ENCODE measurements at places on chromosomes 11 and 22. TPM values are rescaled to one million over a fixed set of nuclear protein-coding genes. Genes with fewer than 3 reads are reported as not detected.

Gene NXPE2
- total RNA-seq = not detected

Gene SLC43A3
- 20.9 TPM for total RNA-seq

Gene HTR3A
- 13.8 TPM for total RNA-seq

Gene PISD
- 57.2 TPM for total RNA-seq

Gene PANX2
- total RNA-seq = 0.59 TPM

Gene MPZL2
- not detected for total RNA-seq

Gene PARVG
- 247 TPM for total RNA-seq

Gene AQP11
- 0.49 TPM for total RNA-seq

GRCh38 chr22:46394622-46395021 is 59.1 kb downstream of the TRMU start:
- no peak for DNase-seq
- no peak overlapping the region for H3K4me3 ChIP-seq
- no peaks in the 10 kb centered on the region for H3K27me3 ChIP-seq
- H3K4me1 ChIP-seq = no peaks in the 10 kb centered on the region
- H3K36me3 ChIP-seq = no peaks in the 10 kb centered on the region
- no peak overlapping the region for H3K27ac ChIP-seq

- peaks cover 94% of the 10 kb centered on the region for H3K36me3 ChIP-seq
- H3K4me3 ChIP-seq = no peak overlapping the region
- H3K27ac ChIP-seq = peak overlapping the region; percentile 67
- peaks cover 99% of the 10 kb centered on the region for H3K4me1 ChIP-seq
Observed at GRCh38 chr11:128477278-128477677, 110.1 kb downstream of the ETS1 start.

- no peak overlapping the region for H3K27ac ChIP-seq
- H3K36me3 ChIP-seq = no peaks in the 10 kb centered on the region
- no peaks in the 10 kb centered on the region for H3K4me1 ChIP-seq
- H3K27me3 ChIP-seq = no peaks in the 10 kb centered on the region
- H3K4me3 ChIP-seq = no peak overlapping the region
- DNase-seq = no peak
Observed at GRCh38 chr22:44408829-44409192, 89.2 kb downstream of the RTL6 start.

DNA sequence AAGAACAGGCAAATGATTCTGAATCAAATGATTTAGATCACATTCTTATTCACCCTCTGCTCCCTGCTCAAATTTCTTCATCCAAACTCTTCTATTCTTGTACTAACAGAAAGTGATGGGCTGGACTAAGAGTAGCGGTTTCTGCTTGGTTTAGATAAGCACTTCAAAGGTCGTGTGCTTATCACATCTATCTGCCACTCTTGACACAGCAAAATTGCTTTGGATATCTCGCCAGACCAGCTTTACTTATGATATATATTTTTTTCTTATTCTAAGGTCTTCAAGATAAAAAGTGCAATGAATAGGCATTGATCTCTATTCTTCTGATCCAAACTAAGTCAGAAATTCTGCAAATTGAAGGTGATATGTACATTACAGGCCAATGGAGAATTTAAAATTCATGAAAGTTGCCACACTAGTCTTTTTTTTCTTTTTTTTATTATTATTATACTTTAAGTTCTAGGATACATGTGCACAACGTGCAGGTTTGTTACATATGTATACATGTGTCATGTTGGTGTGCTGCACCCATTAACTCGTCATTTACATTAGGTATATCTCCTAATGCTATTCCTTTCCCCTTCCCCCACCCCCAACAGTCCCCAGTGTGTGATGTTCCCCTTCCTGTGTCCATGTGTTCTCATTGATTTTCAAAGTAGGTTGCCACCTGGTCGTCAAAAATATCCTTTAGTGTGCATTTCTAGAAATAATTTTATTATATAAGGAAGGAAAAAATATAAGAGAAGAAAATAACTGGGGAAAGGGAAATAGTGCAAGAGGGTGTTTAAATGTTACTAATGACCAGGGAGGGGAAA is 1941.0 kb upstream of the RAG2 start:
- H3K36me3 ChIP-seq = no peaks in the 10 kb centered on the region
- H3K4me1 ChIP-seq = no peaks in the 10 kb centered on the region
- no peaks in the 10 kb centered on the region for H3K27me3 ChIP-seq
- no peak for DNase-seq

- H3K4me1 ChIP-seq = peaks cover 11% of the 10 kb centered on the region
- no peak overlapping the region for H3K27ac ChIP-seq
- H3K27me3 ChIP-seq = no peaks in the 10 kb centered on the region
Observed at GRCh38 chr22:40238425-40239344, 61.0 kb downstream of the TNRC6B start.

- H3K4me1 ChIP-seq = no peaks in the 10 kb centered on the region
- no peak for DNase-seq
- no peak overlapping the region for H3K4me3 ChIP-seq
- no peak overlapping the region for H3K27ac ChIP-seq
- H3K27me3 ChIP-seq = no peaks in the 10 kb centered on the region
Observed at GRCh38 chr22:43642319-43643206, 169.5 kb downstream of the EFCAB6 start.

DNA sequence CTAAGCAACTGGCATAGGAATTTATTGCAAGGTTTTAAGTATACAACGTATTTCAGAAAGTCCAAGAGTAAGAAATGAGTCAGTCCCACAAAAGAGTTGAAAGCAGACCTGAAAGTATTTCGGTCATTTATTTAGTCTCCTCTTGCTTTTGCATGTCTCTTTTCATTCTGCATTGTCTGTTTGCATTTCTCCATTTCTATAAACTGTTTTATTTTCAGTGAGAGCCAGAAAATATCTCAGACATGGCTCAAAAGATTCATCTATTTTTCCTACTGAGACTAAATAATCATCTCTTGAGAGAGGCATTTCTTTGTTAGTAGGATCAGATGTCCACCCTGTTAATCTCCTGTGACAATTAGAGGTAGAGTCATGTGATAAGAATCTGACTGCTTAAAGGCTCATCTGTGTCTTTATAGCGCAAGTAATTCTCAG is 219.1 kb upstream of the CCDC179 start:
- no peaks in the 10 kb centered on the region for H3K4me1 ChIP-seq
- H3K27me3 ChIP-seq = no peaks in the 10 kb centered on the region
- H3K27ac ChIP-seq = no peak overlapping the region
- H3K4me3 ChIP-seq = no peak overlapping the region
- DNase-seq = no peak

DNA sequence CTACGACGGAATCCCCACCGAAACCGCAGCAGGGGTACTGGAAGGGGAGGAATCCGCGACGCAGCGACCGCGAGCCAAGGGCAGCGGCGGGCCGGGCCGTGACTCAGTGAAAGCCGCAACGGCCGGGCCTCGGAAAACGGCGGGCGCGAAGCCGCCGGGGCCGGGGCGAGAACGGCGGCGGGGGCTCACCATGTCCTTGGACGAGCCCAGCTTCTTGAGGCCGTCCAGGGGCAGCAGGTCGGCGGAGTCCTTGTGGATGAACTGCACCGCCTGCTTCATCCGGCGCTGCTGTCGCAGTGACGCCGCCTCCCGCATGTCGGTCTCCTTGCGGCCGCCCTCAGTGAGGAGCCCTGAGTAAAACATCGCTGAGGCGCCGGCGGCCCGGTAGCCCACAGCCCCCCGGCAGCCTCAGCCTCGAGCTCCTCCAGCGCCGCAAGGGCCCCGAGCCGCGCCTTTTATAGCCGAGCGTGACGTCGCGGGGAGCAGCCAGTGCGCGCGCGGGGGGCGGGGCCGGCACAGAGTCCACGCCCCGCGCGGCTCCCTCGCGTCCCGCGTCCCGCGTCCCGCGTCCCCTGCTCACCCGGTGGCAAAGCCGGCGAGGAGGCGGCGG is at the start of gene NRIP3:
TSS of gene NRIP3 (minus strand) at position 429 of the 610 bp plus-strand sequence. CDS start at position 363, 66 bp downstream.
- peaks cover 18% of the 10 kb centered on the region for H3K4me1 ChIP-seq
- H3K4me3 ChIP-seq = peak within 1 kb of the TSS; percentile 54
- no peaks in the 10 kb centered on the region for H3K36me3 ChIP-seq
- peaks cover 56% of the 10 kb centered on the region for H3K27me3 ChIP-seq
- H3K27ac ChIP-seq = no peak within 1 kb of the TSS
- peak; percentile 85 for DNase-seq

DNA sequence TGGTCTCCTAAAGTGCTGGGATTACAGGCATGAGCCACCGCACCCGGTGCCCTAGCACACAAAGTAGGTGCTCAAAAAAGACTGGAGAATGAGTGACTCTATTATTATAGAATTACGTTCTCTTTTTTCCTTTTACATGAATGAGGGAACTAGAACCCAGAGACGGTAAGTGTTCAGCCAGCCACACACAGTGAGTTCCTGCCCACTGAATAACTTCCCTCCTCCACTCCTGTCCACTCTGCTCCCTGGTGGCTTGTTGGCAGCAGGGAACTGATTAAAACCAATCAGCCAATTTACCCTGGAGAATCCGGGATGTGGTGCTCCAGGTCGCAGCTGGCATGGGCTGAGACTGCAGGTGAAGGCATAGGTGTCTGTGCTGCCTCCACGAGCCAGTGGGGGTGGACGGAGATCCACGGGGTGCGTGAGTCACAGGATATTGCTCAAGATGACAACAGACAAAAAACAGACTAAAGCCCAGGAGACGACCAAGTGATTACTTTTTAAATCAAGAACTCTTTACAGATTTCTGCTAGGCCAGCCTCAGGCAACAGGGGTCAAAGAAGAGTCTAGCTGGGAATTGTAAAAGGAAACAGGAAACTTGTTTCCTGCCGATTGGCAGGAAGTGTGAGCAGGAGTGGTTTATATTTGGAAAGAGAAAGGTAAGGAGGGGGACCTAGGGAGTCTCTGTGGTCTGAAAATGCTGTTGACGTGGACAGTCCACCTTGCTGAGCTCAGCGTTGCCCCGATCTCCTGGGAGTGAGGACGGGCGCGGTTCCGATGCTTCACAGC is 95.2 kb upstream of the TP53I11 start:
- no peak overlapping the region for H3K27ac ChIP-seq
- H3K27me3 ChIP-seq = no peaks in the 10 kb centered on the region
- no peaks in the 10 kb centered on the region for H3K36me3 ChIP-seq
- DNase-seq = no peak
- no peaks in the 10 kb centered on the region for H3K4me1 ChIP-seq
- no peak overlapping the region for H3K4me3 ChIP-seq

GRCh38 chr11:75303544-75304224 is 47.8 kb downstream of the ARRB1 start:
- H3K27ac ChIP-seq = no peak overlapping the region
- H3K4me3 ChIP-seq = no peak overlapping the region
- no peaks in the 10 kb centered on the region for H3K27me3 ChIP-seq
- DNase-seq = no peak

DNA sequence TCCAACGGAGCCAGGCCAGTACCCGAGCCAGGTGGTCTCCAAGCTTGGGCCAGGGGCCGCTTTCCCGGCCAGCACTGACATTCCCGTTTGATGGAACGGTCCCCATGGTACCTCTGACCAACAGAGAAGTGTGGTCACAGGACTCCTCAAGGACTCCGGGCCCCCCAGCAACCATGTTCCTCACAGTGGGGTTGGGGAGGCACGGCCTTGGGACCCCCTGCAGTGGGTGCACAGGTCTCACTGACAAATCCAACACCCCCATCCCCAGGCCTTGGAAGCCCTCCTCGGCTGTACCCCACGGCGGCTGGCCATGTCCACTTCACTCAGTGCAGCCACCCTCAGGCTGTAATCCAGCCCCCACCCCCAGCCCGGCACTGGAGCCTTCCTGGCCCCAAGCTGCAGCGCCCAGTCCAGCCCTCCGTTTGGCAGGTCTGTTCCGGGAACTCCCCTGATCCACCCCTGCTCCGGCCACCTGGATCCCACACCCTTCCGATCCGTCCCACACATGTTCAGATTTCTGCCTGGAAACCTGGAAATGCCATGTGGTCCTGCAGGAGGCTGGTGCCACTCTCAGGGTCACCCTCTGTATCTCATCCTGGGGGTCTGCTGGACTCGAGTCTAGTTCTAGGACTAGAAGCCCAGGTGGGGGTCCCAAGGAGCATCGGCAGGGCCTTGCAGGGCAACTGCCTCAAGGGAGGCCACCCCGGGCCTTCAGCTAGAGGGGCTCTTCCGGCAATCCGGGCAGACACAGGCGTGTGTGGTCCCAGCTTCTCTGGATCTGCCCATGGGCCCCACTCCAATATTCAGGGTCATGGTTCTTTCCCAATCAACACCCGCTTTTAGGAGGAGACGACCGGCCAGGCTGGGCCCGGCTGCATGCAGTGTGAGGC is 26.6 kb downstream of the TBX1 start:
- no peak for DNase-seq
- peaks cover 3% of the 10 kb centered on the region for H3K36me3 ChIP-seq
- no peak overlapping the region for H3K27ac ChIP-seq
- no peaks in the 10 kb centered on the region for H3K27me3 ChIP-seq
- no peak overlapping the region for H3K4me3 ChIP-seq

- no peaks in the 10 kb centered on the region for H3K36me3 ChIP-seq
- H3K4me3 ChIP-seq = no peak overlapping the region
- H3K27ac ChIP-seq = no peak overlapping the region
- no peaks in the 10 kb centered on the region for H3K27me3 ChIP-seq
Observed at GRCh38 chr11:14232652-14233051, 126.3 kb downstream of the RRAS2 start.

- no peaks in the 10 kb centered on the region for H3K4me1 ChIP-seq
- DNase-seq = no peak
- H3K36me3 ChIP-seq = no peaks in the 10 kb centered on the region
- H3K4me3 ChIP-seq = no peak overlapping the region
Observed at GRCh38 chr11:45383224-45383623, 97.1 kb upstream of the SYT13 start.

DNA sequence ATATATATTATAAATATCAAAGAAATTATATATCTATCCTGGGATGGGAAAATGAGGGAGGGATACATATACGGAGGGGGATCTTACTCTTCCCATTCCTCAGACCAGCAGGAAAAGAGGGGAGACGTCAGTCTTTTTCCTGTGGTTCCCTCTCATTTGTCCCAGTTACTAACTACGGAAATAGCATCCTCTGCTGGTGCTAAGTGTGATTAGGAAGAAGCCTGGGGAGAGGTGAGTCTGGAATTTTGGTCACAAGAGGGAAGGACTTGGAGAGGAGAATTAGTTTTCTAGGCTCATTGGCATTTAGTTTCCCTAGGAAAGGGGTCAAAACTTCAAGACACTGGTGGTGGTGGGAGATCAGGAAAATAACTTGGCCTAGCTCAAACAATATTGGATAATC is 11.6 kb downstream of the MED19 start:
- no peak for DNase-seq
- peaks cover 65% of the 10 kb centered on the region for H3K36me3 ChIP-seq
- no peaks in the 10 kb centered on the region for H3K27me3 ChIP-seq
- no peak overlapping the region for H3K27ac ChIP-seq

- no peak overlapping the region for H3K27ac ChIP-seq
- H3K4me3 ChIP-seq = no peak overlapping the region
- no peak for DNase-seq
- no peaks in the 10 kb centered on the region for H3K27me3 ChIP-seq
Observed at GRCh38 chr11:108405706-108406105, 61.6 kb downstream of the C11orf65 start.

- peak overlapping the region; percentile 66 for H3K27ac ChIP-seq
- peaks cover 91% of the 10 kb centered on the region for H3K4me1 ChIP-seq
- H3K4me3 ChIP-seq = no peak overlapping the region
- H3K27me3 ChIP-seq = no peaks in the 10 kb centered on the region
Observed at GRCh38 chr11:9716275-9717039, 52.6 kb downstream of the SWAP70 start.

- H3K27me3 ChIP-seq = no peaks in the 10 kb centered on the region
- H3K36me3 ChIP-seq = peaks cover 5% of the 10 kb centered on the region
- no peak overlapping the region for H3K4me3 ChIP-seq
- peaks cover 60% of the 10 kb centered on the region for H3K4me1 ChIP-seq
Observed at GRCh38 chr22:23221351-23221804, 41.1 kb downstream of the BCR start.
